Spinal cord (tissue), 10 donors: ENCODE measurements at places on chromosomes 12 and 14.

DNA sequence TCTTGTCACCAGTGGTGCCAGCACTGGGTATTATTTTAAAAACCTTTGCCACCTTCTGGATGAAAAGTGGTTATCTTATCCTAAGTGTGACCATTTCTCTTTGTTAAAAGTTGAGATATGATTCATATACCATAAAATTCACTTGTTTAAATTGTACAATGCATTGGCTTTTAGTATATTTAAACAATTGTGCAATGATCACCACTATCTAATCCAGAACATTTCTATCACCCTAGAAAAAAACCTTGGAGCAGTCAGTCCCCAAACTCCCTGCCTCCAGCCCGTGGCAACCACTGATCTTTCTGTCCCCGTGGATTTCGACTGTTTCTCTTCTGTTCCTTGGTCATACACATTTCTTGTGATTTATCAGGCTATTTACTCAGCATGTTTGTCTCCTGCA lies 28.3 kb downstream of the SH2B3 start:
- no peak for DNase-seq

GRCh38 chr14:63910583-63911363 lies 58.0 kb downstream of the SYNE2 start:
- no peak for DNase-seq

DNA sequence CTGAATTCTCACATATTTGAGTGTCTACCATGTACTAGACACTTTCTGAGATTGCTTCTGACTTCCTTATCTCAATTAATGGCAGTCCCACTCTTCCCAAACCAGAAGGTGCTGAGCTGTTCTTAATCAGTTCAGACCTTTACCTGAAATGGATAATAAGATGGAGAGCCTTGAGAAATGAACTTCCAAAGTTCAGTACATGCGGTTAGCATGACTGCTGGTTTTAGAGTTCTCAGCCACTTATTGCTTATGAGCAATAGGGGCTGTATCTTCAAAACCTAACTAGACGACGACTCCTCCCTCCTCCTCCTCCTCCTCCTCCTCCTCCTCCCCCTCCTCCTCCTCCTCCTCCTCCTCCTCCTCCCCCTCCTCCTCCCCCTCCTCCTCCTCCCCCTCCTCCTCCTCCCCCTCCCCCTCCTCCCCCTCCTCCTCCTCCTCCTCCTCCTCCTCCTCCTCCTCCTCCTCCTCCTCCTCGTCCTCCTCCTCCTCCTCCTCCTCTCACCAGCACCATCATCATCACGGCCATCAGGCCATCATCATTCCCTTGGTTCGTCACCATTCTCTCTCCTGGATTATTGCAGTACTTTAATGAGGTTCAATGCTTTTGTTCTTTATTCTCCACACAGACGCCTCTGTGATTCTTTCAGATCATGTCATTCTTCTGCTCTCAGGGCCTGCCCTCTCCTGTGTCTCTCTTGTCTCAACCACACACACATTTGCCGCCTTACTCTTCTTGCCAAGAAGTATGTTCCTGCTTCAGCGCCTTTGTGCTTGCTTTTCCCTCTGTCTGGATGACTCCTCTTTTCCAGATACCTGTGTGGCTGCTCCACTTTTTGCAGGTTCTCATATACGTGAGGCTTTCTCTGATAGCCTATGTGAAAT lies 2.7 kb downstream of the PCNX1 start:
- no peak for DNase-seq

DNA sequence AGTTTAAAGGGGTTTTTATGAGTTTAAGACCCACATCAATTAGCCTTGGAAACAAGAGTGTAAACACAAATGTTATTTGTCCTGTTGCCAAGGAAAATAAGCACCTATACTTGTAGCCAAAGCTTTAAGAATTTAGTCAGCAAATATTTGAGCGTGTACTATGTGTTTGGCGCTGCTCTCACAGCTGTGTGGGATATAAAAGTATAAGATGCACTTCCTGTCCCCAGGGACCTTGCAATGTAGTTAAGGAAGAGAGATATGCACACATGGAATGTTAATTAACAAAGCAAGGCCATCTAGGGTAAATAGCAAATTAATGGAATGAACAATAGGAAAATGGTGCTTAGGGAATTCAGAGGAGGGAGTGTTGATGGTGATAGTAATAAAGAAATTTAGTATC lies 134.9 kb upstream of the SRRM4 start:
- no peak for DNase-seq

DNA sequence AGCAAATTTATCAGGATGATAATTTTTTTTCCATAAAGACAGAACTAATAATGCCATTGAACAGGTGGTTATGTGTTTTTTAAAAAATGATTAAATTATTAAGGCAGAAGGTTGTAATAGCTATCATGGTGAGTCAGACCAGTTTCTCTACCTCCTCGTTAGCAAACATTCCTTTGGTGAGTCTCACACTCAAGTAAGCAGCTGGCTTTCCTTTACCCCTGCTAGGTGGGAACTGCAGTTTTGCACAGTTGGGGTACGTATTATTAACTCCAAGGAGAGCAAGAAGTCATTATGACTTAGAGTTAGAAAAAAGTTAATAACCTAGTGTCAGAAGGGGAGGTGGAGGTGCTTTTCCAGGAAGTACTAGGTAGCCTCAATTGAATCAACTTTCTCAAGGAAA lies 165.3 kb downstream of the SNAPC1 start:
- no peak for DNase-seq

DNA sequence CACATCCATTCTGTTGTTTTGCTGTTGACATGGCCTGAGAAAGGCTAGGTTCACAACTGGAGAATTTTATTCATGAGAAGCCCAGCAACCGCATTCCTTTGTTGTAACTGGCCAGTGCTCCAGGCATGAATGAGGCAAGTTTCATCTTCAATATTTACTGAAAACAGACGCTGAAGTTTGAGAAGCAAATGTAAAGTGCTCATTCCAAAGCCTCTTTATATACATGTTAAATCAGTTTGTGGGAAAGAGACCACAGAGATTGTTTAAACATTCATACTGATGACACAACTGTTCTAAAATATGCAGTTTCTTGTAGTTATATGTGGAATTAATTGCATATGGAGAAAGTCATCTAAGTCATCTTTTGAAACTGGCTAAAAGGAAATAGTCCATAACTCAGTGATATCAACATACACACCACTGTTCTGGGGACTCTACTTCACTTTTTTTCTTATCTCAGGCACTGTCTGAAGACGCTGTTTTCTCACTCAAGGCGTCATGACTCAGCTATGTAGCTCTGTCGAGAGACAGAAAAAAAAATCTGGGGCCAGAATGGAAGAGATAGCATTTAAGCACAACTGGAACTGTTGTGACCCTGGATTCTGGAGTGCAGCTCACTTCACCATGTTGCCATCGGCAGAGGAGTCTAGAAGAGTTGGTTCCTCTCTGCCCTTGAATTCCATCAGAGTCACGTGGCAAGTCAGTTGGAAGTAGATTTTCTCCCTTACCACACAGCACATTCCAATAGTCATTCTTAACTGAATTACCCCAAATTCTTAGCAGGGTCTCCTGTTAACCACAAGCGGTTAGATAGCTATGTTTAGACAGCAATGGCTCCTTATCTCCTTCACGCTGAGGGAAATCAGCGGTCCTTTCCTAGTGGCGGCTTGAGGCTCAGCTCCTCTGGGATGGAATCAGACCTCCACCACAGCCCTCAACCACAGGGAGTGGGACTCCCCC lies 258.4 kb upstream of the HMGA2 start:
- no peak for DNase-seq

DNA sequence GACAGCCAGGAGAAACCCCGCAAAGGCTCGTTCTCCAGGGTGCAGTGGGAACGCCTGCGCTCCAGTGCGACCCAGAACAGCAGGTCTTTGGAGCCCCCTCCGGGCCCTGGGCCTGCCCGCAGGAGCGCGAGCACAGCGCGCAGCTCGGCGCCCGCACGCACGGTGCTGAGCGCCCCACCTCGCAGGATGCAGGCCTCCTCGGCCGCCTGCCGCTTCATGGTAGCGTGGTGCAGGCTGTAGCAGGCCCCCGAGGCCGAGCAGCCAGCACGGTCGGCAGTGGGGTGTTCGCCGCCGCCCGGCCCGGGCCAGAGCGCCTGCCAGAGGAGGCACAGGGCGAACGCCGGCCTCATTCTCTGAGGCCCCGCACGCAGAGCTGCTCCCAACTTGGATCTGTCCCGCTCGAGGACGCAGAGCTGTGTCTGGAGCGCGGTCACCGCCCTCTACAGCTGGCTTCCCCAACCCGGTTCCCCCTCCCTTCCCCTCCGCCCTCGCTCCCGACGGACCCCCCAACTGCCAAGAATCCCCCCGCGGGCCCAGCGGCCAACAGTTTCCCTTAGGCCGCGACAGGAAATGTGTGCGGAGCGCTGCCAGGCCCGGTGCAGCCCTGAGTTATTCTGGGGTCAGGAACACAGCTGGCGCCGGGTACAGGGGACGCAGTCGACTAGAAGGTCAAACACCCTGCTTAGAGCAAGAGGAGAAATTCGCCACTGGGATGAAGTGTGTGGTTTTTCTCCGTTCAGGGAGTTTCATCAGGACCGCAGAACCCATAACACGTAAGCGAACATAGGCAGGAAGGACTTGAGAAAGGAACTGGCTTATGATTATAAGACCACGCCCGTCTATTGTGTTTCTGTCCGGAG lies at the start of gene CLEC14A:
CLEC14A (minus strand) TSS at position 421 of the 860 bp plus-strand sequence; CDS start at position 350, 71 bp downstream.
- no peak for DNase-seq

- no peak for DNase-seq
Measured at GRCh38 chr14:44791730-44792129, 170.0 kb downstream of the KLHL28 start.

- no peak for DNase-seq
Measured at GRCh38 chr12:42118136-42118879, 26.4 kb downstream of the GXYLT1 start.

DNA sequence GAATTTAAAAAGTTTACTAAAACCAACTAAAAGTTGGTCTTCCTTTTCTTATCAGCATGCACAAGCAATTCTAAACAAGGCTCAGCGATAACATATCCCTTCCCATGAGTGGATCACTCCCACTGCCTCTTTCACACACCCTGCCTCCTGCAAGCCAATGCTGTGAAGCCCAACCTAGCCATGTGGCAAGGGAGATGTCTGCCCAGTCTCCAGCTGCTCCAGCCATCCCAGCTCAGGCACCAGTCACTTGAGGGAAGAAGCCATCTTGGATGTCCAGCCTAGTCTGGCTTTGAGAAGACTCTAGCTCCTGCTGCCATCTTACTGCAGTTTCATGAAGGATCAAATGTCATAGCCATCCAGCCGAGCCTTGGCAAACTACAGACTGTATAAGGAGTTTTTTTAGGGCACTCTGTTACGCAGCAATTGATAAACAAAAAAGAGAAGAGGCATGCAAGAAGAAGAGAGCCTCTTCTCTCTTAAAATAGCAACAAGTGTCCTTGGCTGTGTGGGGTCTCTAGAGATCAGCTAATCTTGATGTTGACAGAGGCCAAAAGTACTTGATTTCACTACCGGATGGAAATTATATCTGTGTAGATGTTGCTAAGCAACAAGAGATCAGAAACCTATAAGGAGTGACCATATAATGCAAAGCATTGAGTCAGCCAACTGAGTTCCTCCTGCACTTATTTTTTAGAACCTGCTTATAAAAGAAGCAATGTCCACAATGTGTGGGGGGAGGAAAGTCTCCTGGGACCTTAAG lies 108.9 kb downstream of the PTCSC3 start:
- DNase-seq = no peak

DNA sequence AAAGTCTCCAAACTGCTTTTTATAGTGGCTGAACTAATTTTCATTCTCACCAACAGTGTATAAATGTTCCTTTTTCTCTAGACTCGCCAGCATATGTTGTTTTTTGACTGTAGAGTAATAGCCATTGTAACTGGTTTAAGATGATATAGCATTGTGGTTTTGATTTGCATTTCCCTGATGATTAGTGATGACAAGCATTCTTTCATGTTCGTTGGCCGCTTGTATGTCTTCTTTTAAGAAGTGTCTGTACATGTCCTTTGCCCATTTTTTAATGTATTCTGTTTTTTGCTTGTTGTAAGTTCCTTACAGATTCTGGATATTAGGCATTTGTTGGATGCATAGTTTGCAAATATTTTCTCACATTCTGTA lies 404.9 kb downstream of the FLRT2 start:
- DNase-seq = no peak

DNA sequence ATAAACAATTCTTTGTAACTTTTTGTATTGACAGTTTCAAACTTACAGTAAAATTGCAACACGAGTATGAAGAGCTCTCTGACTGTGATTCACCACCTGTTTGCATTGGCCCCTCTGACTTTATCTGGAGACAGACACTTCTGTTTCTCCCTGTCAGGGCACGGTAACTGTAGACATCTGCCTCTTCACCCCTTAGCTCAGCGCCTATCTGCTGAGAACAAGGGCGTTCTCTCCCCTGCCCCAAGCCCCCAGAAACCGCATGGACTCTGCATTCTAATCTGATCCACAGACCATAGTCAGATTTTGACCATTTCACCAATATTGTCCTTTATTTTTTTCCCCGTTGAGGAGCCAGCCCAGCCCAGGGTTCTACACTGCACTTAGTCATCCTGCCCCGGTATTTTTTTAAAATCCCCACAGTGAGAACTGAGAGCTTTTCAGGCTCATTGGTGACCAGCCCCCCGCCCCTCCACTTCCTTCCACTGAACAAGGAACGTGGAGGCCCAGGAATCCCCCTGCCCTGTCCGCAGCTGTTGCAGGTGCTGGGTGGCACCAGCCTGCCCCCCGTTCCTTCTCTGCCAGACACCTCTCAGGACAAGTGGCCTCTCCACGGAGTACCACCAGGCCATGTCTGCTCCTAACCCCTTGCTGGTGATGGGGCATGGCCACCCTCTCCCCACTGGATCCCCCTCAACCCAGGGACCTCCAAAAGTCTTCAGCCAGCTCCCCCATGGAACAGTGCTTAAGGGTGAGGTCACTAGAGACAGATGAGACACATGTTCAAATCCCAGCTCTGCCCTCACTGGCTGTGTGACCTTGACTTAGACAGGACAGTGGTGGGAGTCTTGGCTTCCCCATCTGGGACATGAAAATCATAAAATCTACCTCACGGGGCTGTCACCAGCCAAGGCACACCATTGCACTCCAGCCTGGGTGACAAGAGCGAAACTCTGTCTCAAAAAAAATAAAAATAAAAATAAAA lies 11.2 kb downstream of the RHOF start:
- no peak for DNase-seq

GRCh38 chr12:4579305-4580102 lies 17.5 kb downstream of the DYRK4 start:
- DNase-seq = no peak

DNA sequence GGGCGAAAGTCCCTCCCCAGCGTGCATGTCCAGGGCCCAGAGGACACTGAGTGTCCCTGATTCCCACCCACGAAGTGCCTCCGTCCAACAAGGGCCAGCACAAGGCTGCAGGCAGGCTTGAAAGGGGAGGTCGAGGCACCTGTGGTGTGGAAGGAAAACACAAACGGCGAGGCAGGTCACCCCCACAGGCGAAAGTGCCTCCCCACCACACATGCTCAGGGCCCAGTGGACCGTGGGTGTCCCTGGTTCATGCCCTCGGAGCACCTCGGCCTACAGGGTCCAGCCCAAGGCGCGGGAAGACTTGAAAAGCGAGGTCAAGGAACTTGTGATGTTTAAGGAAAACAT lies 370.4 kb downstream of the ALG10 start:
- DNase-seq = no peak
